Vagina (tissue), 2 donors: ENCODE measurements at places on chromosomes 16 and 17.

GRCh38 chr17:76237859-76238313 lies 2.4 kb downstream of the RNF157 start:
- no peak for DNase-seq

GRCh38 chr17:67656494-67657203 lies 61.1 kb upstream of the NOL11 start:
- no peak for DNase-seq

- DNase-seq = no peak
These were observed 19.0 kb downstream of the MAP2K3 start for GRCh38 chr17:21303441-21304065.

- DNase-seq = no peak
These were observed 115.9 kb downstream of the PITPNC1 start for GRCh38 chr17:67492824-67493517.

GRCh38 chr17:16991349-16992009 lies 19.6 kb upstream of the TNFRSF13B start:
- no peak for DNase-seq

- DNase-seq = no peak
These were observed 7.8 kb upstream of the TBC1D3B start for GRCh38 chr17:36184023-36184765.

GRCh38 chr16:85112364-85112763 lies at the start of gene CIBAR2:
TSS of gene CIBAR2 (minus strand) at chr16:85112472. CDS start at chr16:85112352, 120 bp downstream.
- DNase-seq = no peak

- DNase-seq = no peak
These were observed 357.9 kb upstream of the ZFHX3 start for GRCh38 chr16:73405851-73406250.

GRCh38 chr17:30454635-30455034 lies 22.6 kb upstream of the GOSR1 start:
- DNase-seq = no peak

DNA sequence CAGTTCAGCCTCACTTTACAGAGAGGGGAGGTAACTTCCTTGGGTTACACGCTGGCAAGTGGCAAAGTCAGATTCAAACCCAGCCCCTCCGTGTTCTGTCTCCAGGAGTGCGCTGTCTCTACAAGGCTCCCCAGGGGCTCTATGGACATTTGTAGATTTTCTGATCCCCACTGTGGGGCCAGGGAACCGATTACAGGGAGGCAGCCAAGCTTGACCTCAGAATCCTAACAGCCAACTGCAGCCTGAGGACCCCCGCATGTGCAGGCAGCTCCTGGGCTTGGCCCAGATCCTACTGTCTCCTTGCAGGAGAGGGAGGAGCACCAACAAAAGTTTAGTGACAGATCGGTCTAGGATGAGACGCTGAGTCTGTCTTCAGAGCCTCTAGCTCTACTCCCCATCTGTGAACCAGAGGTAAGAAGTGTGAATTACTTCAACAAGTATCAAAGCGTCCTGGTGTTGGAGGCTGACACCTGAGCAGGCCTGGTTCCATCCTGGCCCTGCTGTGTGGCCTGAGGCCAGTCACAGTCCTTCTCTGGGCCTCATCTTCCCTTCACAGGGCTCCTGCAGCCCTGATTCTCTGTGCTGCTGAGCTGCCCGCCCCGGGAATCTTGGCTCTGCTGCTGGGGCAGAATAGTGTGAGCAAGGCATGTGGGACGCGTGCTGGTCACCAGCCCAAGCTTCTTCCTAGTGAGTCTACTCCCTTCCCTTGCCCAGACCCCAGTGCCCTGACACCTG lies 9.2 kb upstream of the NATD1 start:
- no peak for DNase-seq

GRCh38 chr17:47866941-47867340 lies 16.0 kb upstream of the SP6 start:
- DNase-seq = no peak

DNA sequence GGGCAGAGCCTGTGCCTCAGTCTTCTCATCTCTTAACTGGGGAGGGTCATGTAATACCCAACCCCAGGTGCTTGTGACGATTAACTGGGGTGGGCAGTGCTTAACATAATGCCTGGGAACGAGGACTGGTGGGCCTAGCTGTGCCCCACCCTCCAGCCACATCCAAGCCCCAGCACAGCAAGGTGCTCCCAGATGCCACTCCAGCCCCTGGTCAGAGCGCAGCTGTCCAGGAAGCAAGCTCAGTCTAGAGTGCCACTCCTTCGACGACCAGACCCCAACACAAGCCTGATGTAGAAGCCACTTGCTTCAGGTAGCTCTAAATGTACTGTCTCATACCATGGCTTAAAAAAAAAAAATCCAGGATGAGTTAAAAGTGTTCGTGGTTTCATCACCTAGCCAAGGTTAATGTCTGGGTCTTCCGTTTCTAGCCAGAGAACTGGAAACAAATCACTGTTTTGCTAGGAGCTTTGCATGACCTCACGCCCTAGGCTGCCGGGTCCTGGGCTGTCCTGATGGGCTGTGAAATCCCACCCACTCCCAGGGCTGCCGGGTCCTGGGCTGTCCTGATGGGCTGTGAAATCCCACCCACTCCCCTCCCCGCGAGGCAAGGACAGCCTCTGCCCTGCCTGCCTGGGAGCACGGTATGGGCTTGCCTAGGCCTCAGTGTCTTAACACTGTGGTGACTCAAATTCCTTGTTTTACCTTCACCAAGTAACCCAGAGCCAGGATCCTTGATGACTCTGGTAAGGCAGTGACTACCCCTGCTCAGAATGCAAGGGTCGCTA lies 7.7 kb downstream of the MIEF2 start:
- no peak for DNase-seq
